ENCODE measurements at places on chromosomes 7 and 10. TPM values are rescaled to one million over a fixed set of nuclear protein-coding genes. Genes with fewer than 3 reads are reported as not detected.

Gene RASA4
- total RNA-seq: 1.3 TPM

Gene EBF3
- total RNA-seq: not detected

Gene COL13A1
- 114 TPM for total RNA-seq

Gene CELF2
- 9.7 TPM for total RNA-seq

Gene CYP2E1
- total RNA-seq: 1.2 TPM

All from HT1080 (cell line).